Activated T-cell treated with anti-CD3 and anti-CD28 coated beads, Interleukin-2, amount 50 U/mL, for 72 hours (primary cell): ENCODE measurements at places on chromosomes 16 and 17.

- DNase-seq: no peak
Observed at GRCh38 chr16:11576427-11577289, 10.1 kb downstream of the LITAF start.

DNA sequence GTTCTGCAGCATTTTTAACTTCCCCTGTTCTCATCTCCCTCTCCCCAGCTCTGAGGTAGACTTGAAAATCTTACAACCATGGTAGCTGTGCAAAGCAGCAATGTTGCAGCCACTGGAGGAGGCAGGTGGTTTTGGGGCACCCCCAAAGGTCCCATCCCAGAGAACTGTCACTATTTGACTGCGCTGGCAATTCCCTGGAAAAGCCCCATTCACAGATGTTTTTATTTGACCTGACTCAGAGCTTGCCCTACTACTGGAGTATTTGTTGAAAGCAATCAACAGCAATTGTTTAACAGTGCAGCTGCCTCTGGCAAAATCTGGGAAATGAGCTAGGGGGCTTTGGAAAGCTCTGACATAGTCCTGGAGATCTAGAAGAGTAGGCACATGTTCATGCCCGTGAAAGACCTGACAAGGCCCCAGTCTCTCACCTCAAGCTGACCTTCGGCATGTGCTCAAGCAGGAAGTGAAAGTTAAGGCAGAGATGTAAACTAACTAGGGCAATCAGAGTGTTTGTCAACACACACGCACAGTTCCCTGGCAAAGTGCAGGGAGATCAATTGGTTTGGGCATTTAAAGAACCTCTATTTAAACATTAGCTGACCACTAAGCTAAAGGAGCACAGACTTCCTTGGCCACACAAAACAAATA lies 19.7 kb upstream of the PIK3R5 start:
- no peak for DNase-seq

DNA sequence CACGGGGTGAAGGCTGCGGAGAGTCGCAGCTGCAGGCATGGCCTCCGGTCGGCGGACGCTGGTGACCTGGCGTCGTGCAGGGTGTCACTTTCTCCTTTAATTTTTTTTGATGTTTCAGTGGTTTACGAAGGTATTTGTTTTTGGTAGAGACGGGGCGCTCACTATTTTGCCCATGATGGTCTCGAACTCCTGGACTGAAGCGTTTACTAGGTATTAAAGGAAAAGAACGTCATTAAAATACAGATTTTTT lies 17.1 kb downstream of the ZNF213 start:
- DNase-seq: peak; percentile 34

GRCh38 chr16:2078691-2079090 lies 30.9 kb downstream of the TSC2 start:
- no peak for DNase-seq

- DNase-seq: peak; percentile 42
Observed at GRCh38 chr17:78168903-78169793, 767 bp downstream of the SYNGR2 start.

- no peak for DNase-seq
Observed at GRCh38 chr17:12995896-12996295, 21.9 kb downstream of the ELAC2 start.

GRCh38 chr17:74012465-74012864 lies 191.0 kb upstream of the RPL38 start:
- peak; percentile 49 for DNase-seq
